Epithelial cell of proximal tubule (primary cell): ENCODE measurements at places on chromosomes 5 and 9. TPM values are rescaled to one million over a fixed set of nuclear protein-coding genes. Genes with fewer than 3 reads are reported as not detected.

The SPATA31E1 gene
- total RNA-seq, result not detected in 2 replicates

The FAM163B gene
- total RNA-seq, result not detected in 2 replicates

- DNase-seq, result peak; percentile 38
These were observed 1098.8 kb downstream of the DTWD2 start for GRCh38 chr5:117889596-117889995.

The C5orf52 gene
- not detected in 2 replicates for total RNA-seq

- DNase-seq, result no peak
These were observed 331.3 kb upstream of the CCNG1 start for GRCh38 chr5:163106098-163106497.

The OTP gene
- not detected in 2 replicates for total RNA-seq

The TMEM252 gene
- not detected in 2 replicates for total RNA-seq

DNA sequence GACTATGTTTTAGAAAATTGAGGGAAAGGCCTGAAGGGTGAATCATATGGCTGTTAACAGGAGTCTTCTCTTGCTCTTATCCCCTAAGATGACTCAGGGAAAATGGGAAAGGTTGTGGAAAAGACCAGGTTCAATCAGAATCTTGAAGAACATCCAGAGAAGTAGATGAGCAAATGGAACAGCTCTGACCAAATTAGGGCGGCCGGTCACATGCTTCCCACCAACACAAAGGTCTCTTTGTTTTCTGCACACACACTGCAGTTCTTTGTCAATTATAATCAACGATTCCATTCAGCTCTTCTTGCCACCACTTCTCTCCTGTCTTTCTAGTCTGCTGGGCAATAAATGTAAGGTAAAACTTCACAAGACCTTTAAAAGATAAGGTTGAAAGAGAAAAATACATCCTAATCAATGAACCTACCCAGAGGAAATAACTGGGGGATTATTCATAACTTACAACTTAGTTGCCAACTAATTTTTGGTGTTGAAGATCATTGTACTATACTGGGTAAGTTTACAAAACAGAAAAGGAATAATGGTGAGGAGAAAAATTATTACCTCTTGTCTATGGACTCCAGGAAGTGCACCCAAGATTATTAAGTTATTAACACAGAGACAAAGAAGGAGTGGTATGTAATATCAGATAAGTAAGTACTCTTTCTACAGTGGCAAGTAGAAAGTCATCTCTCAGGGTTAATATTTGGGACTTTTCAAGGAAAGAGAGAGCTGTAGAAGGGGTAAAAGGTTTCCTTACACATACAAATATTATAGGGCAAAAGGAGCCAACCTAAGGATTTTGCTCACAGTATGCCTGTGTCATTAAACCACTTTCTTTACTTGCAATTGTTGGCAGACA lies 441.9 kb upstream of the PIK3R1 start:
- no peak for DNase-seq

DNA sequence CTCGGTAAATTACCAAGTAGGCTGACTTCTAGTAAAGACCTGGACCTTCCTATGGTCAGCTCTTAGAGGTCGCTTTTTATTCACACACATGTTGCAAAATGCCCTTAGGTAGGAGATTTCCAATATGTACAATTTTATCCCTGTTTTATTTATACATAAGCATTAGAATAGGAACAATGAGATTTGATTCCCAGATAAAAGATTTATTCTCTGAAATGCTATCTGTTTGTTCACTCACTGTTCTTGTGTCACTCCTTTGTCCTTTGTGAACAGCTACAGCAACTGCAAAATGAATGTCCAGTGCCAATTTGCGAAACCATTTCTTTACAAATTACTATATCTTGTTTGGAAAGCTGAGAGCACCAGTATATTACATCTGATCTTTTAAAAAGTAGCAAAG lies 991.5 kb upstream of the TYRP1 start:
- DNase-seq, result no peak

The POU5F2 gene
- total RNA-seq, result 0.07 and 0.12 TPM in 2 replicates

DNA sequence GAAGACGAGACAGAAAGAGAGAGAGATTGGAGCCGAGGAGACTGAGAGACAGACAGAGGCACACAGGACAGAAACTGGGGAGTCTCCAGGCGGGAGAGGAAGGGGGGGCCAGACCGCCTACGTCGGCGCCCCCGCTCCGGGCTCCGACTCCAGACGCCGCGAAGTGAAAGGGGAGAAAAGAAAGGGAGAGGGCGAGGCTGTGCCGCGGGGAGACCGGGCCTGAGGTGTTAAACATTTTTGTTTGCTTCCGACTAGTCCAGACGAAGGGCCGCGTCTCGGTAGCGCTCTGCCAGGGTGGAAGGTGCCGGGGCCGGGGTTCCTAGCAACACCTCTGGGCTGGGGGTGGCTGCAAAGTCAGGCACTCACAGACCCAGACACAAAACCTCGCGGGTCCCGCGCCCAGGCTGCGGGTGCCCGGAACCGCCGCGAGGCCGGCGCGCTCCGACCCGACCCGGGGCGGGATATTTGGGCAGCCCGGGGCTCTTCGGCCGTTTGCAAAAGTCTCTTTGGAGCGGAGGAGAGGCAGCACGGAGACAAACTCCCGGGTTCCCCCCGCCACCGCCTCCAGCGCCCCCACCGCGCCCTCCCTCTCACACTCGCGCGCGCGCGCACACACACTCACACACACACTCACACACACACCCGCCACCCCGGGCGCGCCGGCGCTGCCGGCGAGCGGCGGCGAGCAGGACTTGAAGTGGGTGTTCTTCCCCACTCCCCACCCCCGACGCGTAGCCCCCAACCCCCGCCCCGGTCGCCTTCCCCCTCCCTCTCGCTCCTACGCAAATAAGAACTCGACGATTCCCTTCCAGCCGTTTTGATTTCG lies 626 bp upstream of the FST start:
- DNase-seq, result no peak

GRCh38 chr9:121728916-121729315 lies 77.5 kb downstream of the DAB2IP start:
- no peak for DNase-seq

The CYSRT1 gene
- total RNA-seq, result 0.17 and 0.94 TPM in 2 replicates

The ADAMTS13 gene
- 0.22 and 0.75 TPM in 2 replicates for total RNA-seq

GRCh38 chr5:76582230-76583162 lies 40.7 kb downstream of the F2RL2 start:
- no peak for DNase-seq

GRCh38 chr5:176373100-176373818 lies 8.0 kb downstream of the ARL10 start:
- no peak for DNase-seq

The EHMT1 gene
- total RNA-seq, result 40.8 and 73.1 TPM in 2 replicates

The ADAMTS6 gene
- 3.5 and 12.1 TPM in 2 replicates for total RNA-seq

- DNase-seq, result no peak
These were observed 4.2 kb downstream of the NR5A1 start for GRCh38 chr9:124502711-124503702.

- no peak for DNase-seq
These were observed 187.0 kb upstream of the KCNN2 start for GRCh38 chr5:114174837-114175236.

The LCN9 gene
- not detected in 2 replicates for total RNA-seq

GRCh38 chr9:37990404-37991015 lies 78.5 kb downstream of the SHB start:
- DNase-seq, result no peak

The CDH6 gene
- total RNA-seq, result 12.5 and 34.9 TPM in 2 replicates

DNA sequence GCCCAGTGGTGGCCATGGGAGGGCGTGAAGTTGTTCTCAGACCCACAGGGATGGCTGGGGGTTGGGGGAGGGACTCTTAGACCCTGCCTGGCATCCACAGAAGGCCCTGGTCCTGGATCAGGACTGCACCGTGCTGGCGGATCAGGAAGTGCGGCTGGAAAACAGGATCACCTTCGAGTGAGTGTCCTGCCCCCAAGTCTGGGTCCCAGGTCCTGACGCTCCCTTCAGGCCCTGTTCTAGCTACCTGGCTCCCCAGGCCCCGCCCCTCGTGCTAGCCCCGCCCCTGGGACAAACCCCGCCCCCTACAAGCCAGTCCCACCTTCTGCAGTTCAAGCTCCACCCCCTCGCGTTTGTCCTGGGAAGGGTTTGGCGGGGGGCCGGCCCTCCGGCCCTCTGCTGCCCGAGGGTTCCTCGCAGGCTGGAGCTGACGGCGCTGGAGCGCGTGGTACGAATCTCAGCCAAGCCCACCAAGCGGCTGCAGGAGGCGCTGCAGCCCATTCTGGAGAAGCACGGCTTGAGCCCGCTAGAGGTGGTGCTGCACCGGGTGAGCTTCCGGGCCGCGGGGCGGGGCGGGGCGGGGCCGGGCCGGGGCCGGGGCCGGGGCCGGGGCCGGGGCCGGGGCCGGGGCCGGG lies 12.9 kb downstream of the RGS14 start:
- peak; percentile 56 for DNase-seq

The IFNA4 gene
- total RNA-seq, result not detected in 2 replicates

DNA sequence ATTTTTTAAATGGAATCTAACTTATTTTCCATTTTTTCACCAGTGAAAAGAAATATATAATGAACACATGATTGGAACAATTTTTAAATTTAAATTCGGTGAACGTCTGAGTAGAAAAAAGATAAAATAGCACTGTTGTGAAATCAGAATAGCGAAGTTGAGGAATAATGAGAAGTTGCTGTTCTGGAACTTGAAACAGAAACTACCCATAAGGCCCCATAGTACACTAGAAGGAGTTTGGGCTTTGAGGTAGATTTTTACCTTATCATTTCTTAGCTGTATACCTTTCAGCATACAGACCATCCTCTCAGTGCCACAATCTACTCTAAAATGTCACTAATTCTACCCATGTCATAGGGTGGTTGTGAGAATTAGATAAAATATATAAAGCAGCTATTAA lies 35.1 kb downstream of the TDRD7 start:
- DNase-seq, result no peak

The LCN12 gene
- total RNA-seq, result 1.2 TPM in 1 of 2 replicates, not detected in the other

DNA sequence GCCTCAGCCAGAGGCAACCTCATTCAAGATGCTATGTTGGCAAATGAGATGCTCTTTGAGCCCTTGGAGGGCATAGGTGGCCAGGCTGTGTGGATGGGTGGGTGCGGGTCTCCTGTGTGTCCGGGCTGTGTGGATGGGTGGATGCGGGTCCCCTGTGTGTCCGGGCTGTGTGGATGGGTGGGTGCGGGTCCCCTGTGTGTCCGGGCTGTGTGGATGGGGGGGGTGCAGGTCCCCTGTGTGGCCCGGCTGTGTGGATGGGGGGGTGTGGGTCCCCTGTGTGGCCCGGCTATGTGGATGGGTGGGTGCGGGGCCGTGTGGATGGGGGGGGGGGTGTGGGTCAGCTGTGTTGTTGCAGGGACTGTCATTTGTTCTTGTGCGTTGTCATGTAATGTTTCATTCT lies 136.6 kb upstream of the COL5A1 start:
- DNase-seq, result no peak

The TPPP gene
- 0.46 and 1.0 TPM in 2 replicates for total RNA-seq

GRCh38 chr9:14279671-14280070 lies 34.3 kb downstream of the NFIB start:
- DNase-seq, result no peak

DNA sequence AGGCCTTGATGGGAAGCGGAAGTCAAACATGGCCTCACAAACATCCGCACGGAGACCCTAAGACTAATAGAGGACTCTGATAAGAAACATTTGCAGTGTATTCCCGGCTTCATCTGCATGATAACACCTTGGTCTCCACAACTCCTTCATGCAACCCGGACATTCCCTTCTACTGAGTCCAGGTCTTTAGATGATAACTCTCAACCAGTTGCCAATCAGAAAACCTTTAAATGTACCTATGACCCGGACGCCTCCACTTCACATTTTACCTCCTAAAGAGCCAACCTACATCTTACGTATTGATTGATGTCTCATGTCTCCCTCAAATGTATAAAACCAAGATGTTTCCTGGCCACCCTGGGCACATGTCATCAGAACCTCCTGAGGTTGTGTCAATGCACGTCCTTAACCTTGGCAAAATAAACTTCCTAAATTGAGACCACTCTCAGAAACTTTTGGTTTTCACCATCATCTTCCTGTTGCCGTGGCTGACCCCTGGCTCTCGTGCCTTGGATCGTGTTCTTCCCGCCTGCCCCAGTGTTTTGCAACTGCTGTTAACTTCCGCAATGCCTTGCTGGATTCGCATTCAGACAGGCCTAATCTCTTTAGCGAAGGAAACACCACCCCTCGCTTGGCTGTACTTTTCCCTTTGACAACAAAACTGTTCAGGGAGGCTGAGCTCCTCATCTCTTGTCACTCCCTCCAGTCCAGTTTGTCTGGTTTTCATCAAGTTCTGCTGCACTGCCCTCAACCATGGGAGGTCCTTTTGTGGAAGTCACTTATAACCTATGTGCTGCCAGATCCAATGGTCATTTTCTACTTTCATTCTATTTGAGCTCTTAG lies 1.1 kb upstream of the DAP start:
- DNase-seq, result no peak

The FOXD4L5 gene
- not detected in 2 replicates for total RNA-seq

DNA sequence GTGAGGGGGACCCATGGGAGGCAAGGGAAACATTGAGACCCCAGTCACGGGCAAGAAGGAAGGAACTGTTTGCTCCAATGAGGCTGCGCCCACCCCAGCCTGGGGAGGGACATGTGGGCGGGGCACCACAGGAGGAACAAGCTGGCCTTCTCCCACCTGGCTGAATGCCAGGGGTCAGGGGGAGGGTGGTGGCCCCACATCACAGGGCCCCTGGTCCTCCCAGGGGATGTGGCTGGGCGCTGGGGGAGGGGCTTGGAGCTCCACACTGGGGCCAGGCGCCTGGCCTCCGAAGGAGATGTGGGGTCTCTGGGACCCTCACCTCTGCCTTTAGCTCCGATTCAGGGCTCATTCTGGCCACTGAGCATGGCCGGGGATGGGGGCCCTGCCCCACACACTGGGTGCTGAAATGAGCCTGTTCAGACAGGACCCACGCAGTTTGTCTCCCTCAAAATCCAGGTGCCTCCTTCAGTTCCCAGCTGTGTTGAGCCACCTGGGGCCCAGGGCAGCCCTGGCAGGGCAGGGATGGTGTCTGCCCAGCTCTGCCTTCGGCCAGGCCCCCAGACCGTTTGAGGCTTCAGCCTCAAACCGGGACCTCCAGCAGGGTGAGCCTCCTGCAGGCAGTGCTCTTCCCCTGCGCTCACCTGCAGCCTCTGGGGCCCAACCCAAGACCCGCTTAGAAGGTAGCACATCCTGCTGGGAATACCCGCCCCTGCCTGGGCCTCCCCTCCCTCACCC lies 33.2 kb upstream of the NOTCH1 start:
- DNase-seq, result no peak

- no peak for DNase-seq
These were observed 28.9 kb downstream of the YIPF5 start for GRCh38 chr5:144141585-144141984.

The ALDH1A1 gene
- 0.87 and 1.6 TPM in 2 replicates for total RNA-seq

DNA sequence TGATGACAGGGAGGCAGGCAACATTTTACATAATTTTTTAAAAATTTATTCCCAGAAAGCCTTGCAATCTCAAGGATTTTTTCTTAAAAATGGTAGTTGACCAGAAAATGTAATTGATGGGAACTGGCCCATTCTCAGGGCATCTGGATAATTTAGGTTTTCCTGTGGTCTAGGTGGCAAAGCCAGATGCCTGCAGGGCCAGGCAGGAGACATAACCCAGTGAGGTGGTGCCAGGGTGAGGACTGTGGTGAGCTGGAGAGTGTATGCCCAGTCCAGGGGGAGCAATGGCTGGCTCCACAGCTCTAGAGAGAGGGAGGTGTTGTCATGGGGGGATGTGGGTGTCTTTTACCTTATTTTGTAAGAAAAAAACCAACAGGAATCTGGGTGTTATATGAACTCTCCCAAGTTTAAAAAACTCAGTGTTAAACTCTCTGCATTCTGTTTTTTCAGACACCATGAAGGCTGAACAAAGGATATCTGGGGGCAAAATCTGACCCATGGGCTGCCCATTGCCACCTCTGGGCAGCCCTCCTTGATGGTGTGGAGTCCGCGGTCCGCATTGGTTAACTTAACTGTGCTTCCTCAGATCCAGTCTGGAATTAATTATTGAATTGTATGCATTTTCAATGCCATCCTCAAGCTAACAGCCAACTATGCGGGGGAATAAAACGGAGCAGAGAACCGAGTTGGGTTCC lies 43.9 kb downstream of the BOD1 start:
- DNase-seq, result no peak

GRCh38 chr5:5104550-5104949 lies 35.6 kb upstream of the ADAMTS16 start:
- no peak for DNase-seq
